NCI-H1694 treated with DMSO at 0.1 percent for 48 hours (cell line): ENCODE measurements at places on chromosomes 1 and 21.
A peak's percentile ranks its signal among the peaks of the same experiment; 100 is the strongest.

DNA sequence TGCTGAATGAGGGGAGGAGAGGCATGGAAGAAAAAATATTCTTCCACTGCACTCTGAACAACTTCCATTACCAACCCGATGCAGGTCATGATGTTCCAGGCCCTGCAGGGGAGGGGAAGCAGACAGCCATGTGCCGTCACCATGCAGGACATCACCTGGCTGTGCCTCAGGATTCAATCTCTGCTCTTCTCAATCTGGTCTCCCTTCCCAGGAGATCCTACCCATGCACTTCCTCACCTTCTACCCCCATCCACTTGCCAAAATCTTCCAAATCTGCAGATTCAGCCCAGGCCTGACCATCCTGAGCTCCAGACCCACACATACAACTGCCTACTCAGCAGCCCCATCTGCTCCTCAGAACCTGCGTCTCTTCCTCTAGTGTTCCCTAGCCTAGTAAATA is 5.8 kb upstream of the PAQR6 start:
- DNase-seq: no peak

- DNase-seq: no peak
These were observed 347.4 kb downstream of the PTPRU start for GRCh38 chr1:29583727-29584126.

DNA sequence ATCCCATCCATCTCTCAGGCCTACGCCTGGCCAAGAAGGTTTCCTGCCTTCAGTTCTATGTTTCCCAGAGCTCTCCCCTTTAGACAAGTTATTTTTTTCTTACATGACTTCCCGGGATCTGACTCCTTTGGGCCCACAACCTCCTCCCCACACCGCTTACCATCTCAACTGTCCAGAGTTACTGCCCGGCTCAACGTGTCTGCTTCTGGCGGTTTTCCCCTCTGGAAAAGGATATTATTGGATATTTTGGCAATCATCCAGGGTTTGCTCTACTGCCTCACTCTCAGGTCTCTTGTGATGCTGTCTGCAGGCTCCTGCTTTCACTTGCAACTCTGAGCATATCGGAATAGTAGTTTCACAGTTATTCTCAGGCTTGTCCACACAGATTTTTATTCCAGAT is 318.2 kb upstream of the CAMK1G start:
- no peak for DNase-seq

GRCh38 chr1:66271216-66271903 is 262.6 kb upstream of the SGIP1 start:
- peak; percentile 79 for DNase-seq

GRCh38 chr1:36389999-36390398 is 4.3 kb upstream of the STK40 start:
- DNase-seq: no peak

DNA sequence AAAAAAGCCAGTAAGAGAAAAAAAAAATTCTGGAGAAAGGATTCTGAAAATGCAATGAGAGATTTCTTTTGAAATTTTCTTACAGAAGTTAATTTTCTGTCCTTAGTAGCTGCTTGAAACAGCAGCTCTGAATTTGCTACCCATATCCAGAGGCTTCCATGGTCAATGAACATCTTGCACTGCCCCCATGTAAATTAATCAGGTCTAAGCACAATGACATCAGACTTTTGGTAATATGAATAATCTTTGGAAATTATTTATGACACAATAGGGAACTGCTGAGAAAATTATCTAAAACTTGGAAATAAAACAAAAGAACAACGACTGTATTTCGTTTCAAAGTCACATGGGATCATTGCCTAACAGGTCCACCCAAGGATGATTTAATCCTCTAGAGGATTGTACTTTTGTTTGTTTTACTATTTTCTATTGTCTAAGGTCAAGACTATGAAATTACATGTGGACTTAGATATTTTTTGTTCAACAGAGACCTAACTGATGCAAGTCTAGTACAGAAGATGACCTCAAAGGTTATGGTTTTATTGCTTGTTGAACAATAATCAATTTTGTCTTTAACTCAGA is 312.1 kb downstream of the BACH1 start:
- no peak for DNase-seq

- DNase-seq: no peak
These were observed 227.7 kb downstream of the GPATCH2 start for GRCh38 chr1:217403026-217403720.

DNA sequence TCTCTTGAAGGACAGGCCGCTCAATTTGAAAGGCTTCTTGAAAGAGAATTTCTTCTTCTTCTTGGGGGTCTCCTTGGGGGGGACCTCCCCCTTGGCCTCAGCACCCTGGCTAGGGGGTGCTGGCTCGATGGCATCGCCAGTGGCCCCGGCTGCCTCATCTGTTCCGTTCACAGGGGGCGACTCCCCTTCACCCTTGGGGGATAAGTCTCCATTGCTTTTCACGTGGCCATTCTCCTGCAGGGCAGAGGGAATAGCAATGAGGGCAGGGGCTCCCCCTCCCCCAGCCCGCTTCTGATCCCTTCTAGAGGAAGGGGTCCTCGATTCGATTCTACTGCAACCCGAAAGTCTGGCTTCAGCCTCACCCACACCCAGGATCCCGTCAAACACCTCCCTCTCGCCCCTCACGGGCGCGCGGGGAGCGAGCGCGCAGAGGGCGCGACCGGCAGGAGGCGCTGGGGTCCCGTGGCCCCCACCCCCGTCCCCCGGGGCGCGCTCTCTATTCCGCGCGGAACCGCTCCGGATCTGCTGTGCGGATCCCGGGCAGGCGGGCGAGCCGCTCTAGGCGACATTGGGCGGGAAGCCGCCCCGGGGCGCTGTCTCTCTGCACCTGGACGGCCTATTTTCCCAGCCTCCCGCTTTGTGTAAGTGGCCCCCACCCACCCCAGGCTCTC is 1.0 kb downstream of the MARCKSL1 start:
- no peak for DNase-seq

GRCh38 chr1:25246600-25247023 is 642 bp downstream of the RSRP1 start:
- no peak for DNase-seq

- DNase-seq: no peak
These were observed 9.7 kb upstream of the COL8A2 start for GRCh38 chr1:36134505-36135329.

DNA sequence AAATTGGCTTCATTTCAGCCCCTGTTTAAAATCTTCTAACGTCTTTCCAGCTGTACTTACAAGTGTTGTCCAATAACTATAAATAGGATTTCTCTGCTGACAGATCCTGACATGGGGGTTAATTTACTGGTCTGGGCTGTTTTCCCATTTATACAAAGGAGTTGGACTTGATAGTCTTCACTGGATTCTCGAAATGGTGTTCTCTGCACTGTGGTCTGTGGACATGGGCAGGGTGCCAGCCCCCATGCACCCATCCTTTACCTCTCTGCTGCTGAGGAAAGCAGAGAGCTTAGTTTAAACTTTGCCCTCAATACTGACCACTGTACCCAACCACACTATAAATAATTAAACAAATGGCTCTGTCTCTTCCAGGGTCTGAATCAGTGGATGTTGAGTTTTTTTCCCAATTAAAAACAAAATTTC is 5.2 kb downstream of the DIO1 start:
- no peak for DNase-seq

GRCh38 chr1:150521196-150521968 is 5.8 kb downstream of the FALEC start:
- no peak for DNase-seq

DNA sequence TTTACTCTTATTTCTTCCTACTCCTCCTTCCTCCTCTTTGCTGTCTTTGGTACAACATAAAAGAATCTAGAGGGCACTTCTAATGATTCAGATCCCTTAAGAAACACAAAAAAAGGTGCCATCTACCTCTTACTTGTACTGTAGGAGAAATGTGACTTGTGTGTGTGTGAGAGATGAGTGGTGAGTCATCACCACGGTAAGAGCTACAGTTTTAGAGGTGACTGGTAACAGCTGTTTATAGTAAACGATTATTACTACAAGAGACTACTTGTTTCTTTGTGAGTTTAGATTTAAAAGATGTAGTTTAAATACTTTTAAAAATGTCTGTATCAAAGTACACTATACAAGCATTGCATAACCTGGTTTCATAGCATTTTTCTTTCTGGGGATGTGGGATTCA is 40.4 kb downstream of the SLC35D1 start:
- no peak for DNase-seq

DNA sequence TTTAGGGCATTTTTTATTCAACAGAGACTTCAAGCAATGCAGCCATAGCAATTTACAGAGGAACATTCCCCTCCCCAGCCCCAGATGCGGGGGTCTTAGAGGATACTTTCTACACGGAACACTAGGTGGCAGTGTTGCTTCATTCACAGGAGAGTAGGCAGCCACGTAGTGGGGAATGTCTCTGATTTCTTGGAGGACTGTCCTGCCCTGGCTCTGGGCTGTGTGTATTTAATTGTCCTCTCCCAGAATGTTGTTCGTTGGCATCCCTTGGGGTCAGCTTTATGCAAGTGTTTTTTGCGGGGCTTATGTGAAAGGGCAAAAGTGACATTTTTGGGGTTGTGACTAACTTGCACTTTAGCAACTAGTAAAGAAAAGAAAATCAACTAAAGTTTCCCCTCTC is 96.9 kb downstream of the PAPPA2 start:
- peak; percentile 69 for DNase-seq

GRCh38 chr1:41775956-41776585 is 142.7 kb downstream of the HIVEP3 start:
- DNase-seq: no peak

DNA sequence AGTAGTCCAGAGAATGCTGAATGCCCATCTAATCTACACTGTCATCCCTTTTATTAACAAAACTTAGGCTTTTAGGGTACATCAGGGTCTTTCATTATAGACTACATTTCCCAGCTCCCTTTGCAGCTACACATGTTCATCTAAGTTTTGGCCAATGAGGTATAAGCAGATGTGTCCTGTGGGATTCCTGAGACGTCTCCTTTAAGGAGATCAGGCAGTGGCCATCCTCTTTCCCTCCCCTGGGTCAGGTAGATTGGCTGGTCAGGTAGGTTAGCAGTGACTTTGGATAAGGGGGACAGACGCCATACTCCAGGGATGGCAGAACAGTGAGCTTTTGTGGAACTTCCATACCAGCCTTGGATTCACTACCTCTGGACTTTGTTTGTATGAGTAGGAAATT is 188.3 kb downstream of the FGGY start:
- no peak for DNase-seq

DNA sequence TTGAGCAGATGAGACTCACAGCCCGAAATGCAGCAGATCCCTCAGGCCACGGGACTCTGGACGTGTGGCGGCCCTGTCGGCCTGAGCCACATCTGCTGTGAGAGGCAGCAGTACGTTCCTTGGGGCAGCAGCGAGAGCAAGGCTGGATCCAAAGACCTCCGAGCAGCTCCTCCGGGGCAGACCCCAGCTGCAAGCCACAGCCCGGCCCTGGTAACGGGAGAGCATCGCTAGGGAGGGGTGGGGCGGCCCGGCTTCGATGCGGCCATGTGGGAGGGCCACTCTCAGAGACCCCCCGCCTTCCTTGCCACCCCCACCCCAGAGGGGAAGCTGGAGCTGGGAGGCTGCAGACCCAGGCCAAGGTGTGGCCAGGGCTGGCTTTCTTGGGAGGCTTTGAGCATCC is 17.8 kb downstream of the PRKCZ start:
- no peak for DNase-seq
